ENCODE measurements at places on chromosomes 1 and 21.
A peak's percentile ranks its signal among the peaks of the same experiment; 100 is the strongest.

GRCh38 chr1:99326215-99326949 is 62.1 kb downstream of the PLPPR4 start:
- peak; percentile 7 for DNase-seq

DNA sequence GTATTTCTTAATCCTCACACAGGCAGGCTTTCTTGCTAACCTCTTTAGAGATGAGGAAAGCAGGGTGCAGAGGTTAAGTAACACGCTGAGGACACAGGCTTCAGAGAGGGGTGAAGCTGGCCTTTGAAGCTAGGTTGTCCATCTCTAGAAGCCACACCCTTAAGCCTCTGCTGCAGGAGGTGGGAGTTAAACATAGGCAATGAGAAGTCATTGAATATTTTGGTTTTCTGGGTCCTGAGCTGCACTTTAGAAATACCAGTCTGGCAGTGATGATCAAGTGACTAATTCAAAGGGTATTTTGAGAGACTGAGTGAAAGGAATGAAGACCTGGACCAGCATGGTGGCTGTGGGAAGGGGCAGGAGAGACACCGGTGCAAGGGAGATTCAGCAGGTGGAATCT is 9.9 kb downstream of the KCNJ15 start:
- DNase-seq = no peak

GRCh38 chr1:155897746-155898145 is 13.4 kb downstream of the RIT1 start:
- no peak for DNase-seq

- no peak for DNase-seq
These were observed 170.5 kb downstream of the APP start for GRCh38 chr21:25999921-26000582.

GRCh38 chr1:190049314-190049713 is 428.4 kb downstream of the BRINP3 start:
- DNase-seq = no peak

DNA sequence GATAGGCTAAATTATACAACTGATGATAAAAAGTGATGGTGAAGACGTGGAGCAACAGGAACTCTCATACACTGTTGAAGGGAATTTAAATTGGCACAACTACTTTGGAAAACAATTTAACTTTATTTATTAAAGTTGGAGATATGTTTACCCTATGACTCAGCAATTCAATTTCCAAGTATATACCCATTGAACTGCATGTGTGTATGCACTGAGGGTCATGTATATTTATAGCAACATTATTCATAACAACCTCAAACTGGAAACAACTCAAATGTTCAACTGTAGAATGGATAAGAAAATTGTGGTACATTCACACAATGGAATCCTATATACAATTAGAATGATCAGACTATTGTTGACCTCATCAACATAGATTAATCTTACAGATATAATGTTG is 16.5 kb upstream of the BCAS2 start:
- no peak for DNase-seq

All from hematopoietic multipotent progenitor cell treated with erythropoietin and hydrocortisone succinate and interleukin-3 and kit ligand, for 6 days (in vitro differentiated cells).